ENCODE measurements at places on chromosomes 6 and 20.

DNA sequence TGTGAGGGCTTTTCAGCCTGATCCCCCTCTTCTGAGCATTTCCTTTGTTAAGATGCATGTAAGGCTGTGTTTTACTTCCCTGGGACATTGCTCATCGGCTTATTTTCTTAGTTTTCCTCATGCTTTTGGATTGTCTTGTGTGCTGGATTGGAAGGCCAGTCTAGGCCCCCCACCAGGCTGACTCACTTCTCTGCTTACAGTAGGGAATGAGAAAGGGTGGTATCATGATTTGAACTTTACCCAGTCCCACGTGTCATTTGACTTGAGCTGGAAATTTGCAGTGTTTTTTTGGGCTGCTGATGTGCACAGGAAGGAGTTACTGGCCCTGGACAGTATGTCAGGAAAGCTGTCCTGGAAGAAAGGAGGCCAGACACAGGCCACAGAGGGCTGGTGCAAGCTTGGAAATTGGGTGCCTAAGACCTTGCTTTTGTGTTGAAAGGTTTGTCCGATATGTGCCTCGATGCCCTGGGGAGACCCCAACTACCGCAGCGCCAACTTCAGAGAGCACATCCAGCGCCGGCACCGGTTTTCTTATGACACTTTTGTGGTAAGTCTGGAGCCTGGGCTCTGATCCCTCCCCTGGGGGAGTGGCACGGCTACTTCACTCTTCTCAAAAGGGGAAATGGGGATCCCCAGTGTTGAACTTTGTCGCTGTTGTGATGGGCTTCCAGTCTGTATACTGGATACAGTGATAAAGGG lies 12.8 kb downstream of the RNF114 start:
- DNase-seq: no peak

- DNase-seq: no peak
Observed at GRCh38 chr6:36596356-36596755, 2.2 kb downstream of the SRSF3 start.

GRCh38 chr6:156538875-156539660 lies 238.1 kb upstream of the ARID1B start:
- DNase-seq: no peak

DNA sequence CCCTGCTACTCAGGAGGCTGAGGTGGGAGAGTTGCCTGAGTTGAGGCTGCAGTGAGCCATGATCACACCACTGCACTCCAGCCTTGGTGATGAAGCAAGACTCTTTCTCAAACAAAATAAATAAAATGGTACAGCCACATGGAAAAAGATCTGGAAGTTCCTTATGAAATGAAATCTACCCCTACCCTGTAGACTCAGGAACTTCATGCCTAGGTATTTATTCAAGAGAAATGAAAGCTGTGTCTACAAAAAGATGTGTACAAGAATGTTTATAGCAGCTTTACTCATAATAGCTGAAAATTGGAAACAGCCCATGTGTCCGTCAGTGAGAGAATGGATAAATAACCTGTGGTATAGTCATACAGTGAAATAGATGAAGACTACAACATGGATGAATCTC lies 15.2 kb upstream of the C6orf62 start:
- no peak for DNase-seq

- DNase-seq: no peak
Observed at GRCh38 chr6:115899730-115900282, 160.9 kb downstream of the FRK start.

DNA sequence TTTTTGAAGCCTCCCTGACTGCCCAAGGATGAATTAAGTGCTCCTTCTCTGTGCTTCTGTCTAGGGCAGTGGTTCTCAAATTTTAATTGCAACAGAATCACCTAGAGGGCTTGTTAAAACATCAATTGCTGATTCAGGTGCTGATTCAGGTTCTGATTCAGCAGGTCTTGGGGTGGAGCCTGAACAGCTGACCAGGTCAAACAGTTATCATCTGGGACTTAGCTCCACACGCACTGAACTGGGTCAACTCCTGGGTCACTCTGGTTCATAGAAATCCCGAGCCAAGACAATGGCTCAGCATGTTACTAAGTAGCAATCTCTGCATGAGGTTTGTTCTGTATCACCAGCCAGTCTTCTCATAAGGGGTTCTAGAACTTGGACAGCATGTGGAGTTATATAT lies 192.3 kb downstream of the GJA1 start:
- DNase-seq: no peak

GRCh38 chr20:9180481-9181257 lies 111.8 kb downstream of the PLCB4 start:
- no peak for DNase-seq
